ENCODE measurements at places on chromosomes 7 and 10.

GRCh38 chr7:115779561-115779960 is 251.0 kb downstream of the TFEC start:
- DNase-seq: no peak

DNA sequence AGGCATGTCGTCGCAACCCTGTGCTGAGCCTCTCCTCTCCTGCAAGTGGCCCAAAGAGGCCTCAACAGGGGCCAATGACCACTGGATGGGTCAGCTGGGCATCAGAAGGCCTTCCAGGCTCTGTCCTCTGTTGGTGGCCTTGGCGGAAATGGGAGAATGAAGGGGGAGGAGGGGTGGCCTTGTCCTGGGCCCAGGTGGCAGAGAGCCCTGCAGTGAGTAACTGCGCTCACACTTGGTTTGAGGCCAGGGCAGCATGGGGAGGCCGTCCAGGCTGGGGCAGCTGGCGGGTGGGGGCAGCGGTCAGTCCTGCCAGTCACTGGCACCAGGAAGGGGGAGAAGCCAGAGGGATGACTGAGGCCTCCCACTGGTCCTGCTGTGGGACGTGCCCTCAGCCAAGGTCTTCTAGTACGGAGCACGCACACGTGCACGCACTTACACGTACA is 59.8 kb downstream of the LHPP start:
- DNase-seq: no peak

- DNase-seq: no peak
Observed at GRCh38 chr10:48895803-48896195, 43.8 kb downstream of the LRRC18 start.

DNA sequence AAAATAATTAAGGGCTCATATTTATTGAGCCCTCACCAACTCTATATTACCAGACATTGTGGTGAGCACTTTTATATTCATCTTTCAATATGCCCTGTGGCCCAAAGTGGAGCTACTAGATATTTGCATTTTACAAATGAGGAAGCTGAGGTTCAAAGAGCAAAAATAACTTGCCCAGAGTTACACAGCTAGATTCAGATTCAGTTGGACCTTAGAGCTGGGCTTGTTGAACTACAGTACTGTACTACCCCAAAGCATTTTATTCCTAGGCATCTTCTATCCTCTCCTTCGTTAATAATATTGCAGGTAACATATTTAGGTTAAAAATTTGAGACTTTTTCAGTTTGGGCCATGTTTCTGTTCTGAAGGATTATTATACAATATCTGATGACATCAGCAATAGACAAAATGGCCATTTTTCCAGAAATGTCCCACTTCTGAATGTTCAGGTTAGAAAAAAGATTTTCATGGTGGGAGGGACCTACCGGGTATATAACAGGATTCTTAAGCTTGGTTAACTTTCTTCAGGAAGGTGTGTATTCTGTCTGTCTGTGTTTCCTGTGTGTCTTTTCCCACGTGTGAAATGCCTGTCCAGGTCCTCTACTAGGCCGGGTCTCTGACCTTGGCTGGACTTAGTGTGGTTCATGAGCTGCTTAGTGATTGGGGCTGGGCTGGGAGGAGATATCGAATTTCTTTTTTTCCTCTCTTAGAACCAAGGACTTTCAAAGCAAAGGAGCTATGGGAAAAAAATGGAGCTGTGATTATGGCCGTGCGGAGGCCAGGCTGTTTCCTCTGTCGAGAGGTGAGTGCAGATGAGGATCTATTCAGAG is 13.6 kb downstream of the PRXL2A start:
- DNase-seq: no peak

GRCh38 chr10:60387531-60387930 is 2.1 kb downstream of the ANK3 start:
- no peak for DNase-seq

GRCh38 chr7:19747740-19748339 is 25.6 kb downstream of the TMEM196 start:
- DNase-seq: peak; percentile 52

DNA sequence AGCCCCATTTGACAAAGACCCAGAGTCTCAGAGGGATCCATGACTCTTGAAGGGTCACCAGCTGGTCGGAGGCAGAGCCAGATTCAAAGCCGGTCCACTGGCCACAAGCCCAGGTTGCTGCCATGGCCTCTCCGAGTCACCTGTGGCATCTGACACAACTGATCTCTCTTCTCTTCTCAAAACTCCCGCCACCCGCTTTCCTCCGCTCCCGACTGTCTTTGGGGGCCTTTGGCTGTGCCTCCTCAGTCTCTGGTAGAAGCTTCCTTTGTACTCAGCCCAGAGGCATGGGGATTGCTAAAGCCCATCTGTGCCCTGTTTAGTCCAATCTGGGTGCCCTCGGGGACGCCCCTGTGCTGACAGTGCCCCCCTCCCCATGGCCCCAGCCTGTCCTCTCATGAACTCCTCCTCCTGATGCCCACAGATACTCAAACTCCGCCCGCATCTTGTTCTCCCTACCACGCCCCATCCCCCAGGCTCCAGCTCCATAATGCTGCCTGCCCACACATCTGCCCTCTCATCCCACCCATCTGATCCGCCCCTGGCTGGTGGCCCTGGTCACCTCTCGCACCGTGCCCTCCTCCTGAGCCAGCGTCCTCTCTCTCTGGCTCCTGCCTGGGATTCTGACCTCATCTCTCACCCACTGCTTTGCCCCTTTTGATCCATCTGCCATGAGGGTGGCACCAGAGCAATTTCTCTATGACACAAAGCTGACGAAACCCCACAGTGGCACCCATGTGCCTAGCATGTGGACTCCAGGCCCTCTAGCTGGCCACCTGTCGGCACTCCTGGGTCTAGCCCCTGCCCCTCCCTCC is 150.6 kb downstream of the SLIT1 start:
- no peak for DNase-seq

GRCh38 chr10:84415539-84416244 is 87.3 kb downstream of the CCSER2 start:
- no peak for DNase-seq

DNA sequence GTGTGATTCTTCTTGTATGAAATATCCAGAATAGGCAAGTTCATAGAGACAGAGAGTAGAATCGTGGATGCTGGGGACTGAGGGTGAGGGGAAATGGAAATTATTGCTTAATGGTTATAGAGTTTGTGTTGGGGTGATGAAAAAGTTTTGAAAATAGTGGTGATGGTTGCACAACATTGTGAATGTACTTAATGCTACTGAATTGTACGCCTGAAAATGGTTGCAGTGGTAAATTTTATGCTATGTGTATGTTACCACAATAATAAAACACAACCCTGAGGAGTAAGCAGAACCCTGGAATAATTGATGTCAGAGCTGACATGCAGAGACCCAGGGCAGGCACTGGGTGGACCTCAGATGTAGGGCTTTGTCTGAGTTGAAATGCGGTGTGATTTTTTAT is 57.6 kb downstream of the TACR2 start:
- DNase-seq: no peak

- no peak for DNase-seq
Observed at GRCh38 chr7:150801242-150801945, 825 bp downstream of the TMEM176A start.

- DNase-seq: no peak
Observed at GRCh38 chr7:147639037-147639436, 951.5 kb upstream of the C7orf33 start.

DNA sequence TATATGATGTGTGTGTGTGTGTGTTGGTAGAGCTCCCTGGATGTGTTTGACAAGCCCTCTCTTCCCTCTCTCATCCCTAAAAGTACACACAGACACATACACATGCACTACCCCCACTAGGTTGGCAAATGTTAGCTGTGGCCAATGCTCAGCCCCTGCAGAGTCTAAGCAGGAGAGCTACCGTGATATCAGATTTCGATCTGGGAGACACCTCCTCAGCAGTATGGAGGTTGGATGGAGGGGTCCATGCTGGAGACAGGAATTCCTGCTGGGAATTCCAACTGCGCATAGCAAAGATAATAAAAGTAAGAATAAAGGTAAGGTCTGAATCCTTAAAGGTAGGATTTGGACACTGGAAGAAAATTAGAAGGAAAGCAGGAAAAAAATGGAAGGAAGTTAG is 85.7 kb downstream of the C10orf90 start:
- no peak for DNase-seq

DNA sequence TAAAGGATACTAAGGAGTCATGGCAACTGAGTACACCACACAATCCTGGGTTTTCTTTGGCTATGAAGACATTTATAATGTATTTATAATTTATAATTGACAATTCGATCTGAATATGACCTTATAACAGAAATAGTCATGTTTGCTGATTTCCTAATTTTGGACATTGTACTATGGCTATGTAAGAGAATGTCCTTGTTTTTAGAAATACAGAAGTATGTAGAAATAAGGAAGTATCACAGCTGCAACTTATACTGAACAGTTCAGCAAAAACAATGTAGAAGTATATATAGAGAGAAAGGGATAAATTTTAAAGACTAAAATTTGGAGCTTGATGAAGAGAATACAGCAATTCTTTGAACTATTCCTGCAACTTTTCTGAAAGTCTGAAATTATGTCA is 32.6 kb downstream of the PRLHR start:
- DNase-seq: no peak

DNA sequence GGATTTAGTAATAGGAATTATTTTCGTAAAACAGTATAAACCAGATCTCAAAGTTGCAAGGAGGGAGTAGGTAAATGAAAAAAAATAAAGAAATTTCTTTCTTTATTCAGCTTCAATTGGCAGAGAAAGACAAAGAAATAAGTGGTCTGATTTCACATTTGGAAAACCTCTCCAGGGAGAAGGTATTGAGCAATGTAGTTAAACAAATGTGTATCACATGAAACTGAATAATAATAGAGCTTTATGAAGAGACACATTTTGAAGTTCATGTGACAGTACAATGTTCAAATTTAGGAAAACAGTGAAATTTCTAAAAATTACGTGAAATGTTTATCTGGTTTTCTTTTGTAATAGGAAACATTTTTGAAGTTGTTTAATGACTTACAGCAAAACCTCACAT is 63.0 kb downstream of the TAX1BP1 start:
- DNase-seq: no peak

DNA sequence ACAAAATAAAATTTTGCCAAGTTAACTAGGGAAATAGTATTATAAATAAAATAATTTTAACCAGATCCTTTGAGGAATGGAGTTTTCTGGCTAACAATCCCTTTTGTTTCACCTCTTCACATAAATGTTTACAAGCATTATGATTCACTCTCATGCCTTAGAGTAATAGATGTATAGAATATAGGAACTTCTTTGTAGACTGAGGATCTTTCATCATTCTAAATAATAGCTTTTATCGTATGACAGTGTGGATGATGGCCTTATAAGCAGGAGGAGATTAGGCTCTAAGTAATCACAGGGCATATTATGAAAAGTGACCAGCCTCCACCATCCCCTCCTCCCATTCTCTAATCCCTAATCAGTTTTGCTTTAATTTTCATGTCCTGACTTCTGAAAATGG is 13.5 kb downstream of the ING3 start:
- DNase-seq: no peak

DNA sequence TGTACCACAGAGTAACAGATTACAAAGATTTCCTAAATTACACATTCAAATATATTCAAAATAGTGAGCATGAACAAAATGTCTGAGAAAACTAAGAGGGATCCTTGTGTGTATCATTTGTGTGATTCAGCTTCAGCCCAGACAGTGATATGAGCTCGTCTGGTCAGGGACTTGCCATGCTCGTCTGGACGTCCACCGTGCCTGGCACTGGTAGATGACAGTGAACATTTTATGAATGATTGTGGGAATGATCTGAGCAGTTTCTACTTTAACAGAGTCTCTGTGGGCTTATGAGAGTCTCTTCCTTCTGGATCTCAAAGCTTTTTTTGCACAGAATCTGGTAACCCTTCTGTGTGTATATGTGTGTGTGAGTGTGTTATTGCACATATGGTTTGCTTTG is 34.2 kb upstream of the ANKRD2 start:
- DNase-seq: no peak

DNA sequence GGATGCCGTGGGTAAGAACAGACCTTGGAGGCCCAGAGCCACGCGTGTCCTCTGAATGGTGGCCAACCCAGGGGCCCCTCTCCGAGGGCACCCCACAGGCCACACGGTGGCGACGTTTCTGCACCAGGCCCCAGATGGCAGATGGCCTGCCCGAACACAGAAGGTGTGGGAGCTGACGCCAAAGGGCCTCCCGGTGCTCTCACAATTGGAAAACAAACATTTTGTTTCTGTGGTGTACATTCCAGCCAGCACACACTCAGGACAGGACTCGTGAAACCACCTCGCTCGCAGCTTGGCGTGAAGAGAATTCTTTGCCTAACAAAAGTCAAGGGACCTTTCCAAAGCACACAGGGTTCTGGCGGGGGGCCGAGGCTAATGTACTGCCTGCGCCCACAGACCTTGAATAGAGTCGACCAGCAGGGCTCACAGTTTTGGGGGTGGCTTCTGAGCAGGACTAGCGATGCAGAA is 112.1 kb downstream of the FAM53B start:
- DNase-seq: peak; percentile 76

GRCh38 chr10:78502210-78502936 is 468.7 kb downstream of the RPS24 start:
- DNase-seq: peak; percentile 63

DNA sequence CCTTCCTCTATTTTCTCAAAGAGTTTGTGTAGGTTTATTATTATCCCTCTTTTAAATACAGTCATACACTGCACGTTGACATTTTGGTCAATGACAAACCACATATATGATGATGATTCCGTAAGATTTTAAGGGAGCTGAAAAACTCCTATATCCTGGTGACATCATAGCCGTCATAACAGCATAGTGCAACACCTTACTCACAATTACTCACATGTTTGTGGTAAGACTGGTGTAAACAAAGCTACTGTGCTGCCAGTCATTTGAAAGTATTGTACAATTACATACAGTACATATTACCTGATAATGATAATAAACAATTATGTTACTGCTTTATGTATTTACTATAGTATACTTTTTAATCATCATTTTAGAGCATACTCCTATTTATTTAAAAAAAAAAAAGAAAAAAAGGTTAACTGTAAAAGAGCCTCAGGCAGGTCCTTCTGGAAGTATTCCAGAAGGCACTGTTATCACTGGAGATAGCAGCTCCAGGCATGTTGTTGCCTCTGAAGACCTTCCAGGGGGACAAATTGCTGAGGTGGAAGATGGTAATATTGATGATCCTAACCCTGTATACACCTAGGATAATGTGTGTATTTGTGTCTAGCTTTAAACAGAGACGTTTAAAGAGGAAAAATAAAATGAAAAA is 123.3 kb upstream of the CDK1 start:
- DNase-seq: no peak

GRCh38 chr10:6445671-6446316 is 134.3 kb downstream of the PRKCQ start:
- peak; percentile 60 for DNase-seq

GRCh38 chr7:132758986-132759385 is 182.7 kb upstream of the PLXNA4 start:
- DNase-seq: no peak

- DNase-seq: no peak
Observed at GRCh38 chr10:94343151-94343550, 19.6 kb downstream of the NOC3L start.

DNA sequence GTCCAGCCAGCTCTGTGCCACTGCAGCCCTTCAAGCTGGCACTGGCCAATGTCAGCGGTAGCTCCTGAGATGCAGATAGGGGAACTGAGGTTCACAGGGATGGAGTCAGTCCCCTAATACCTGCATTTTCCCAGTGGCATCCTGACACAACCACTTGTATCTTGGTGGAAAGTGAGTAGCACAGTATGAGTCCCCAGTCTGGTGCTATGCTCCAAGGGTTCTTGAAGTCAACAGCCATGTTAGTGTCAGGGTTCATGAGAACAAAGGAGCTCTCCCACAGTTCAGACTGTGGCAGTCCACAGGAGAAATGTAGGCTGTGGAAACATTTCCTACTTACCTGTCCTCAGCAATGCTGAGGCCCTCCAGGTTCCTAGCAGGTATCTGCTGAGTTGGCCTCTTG is 115.5 kb downstream of the ZNF736 start:
- no peak for DNase-seq

GRCh38 chr7:11833431-11833830 is 1.4 kb upstream of the THSD7A start:
- DNase-seq: peak; percentile 5

Data from dermis blood vessel endothelial cell (primary cell).